ENCODE measurements at places on chromosomes 7 and 10.

DNA sequence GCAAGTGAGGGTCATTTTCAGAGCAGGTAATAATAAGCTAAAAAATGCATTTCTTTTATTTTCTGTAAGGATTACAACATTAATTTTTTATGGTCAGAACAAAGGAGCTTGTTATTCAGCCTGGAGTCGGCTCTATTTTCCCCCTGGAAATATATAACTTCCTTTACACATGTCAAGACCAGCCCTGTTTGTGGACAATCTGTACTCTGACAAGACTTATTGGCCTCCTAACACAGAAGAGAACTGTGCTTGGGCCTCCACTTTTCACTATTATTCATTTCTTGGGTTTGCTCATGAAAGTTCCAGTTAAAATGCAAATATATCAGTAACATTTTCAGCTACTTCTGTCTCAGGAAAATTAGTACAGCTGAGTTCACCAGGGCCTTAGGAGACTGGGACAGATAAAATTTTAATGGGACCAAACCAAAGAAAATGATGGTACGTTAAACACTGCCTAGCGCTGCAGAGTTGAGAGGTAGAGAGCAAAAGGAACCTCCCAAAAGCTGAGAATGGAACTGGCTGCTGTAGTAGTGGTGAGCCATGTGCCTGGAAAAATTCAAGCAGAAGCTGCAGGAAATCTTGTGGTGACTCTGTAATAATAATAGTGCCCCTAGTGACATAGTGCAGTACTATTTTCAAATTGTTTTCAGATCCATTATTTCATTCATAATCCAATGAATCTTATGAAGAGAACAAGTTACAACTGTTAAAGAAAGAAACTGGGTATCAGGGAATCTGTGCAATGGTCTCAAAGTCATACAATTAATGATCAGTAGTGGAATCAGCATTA is 227.2 kb upstream of the KIAA1217 start:
- no peak for DNase-seq

GRCh38 chr7:102260856-102261255 is 25.8 kb upstream of the SH2B2 start:
- DNase-seq = no peak

- no peak for DNase-seq
These were observed 439.2 kb upstream of the KLF6 start for GRCh38 chr10:4224178-4224577.

GRCh38 chr10:60141896-60142559 is 235.7 kb upstream of the CCDC6 start:
- no peak for DNase-seq

- no peak for DNase-seq
These were observed 212.8 kb upstream of the PODXL start for GRCh38 chr7:131769241-131769640.

GRCh38 chr7:111413739-111414138 is 148.6 kb downstream of the IMMP2L start:
- no peak for DNase-seq

All from CD4-positive, alpha-beta T cell treated with Interferon alpha-2 for 1 hour (primary cell).